ENCODE measurements at places on chromosomes 2 and 18. TPM values are rescaled to one million over a fixed set of nuclear protein-coding genes. Genes with fewer than 3 reads are reported as not detected.

DNA sequence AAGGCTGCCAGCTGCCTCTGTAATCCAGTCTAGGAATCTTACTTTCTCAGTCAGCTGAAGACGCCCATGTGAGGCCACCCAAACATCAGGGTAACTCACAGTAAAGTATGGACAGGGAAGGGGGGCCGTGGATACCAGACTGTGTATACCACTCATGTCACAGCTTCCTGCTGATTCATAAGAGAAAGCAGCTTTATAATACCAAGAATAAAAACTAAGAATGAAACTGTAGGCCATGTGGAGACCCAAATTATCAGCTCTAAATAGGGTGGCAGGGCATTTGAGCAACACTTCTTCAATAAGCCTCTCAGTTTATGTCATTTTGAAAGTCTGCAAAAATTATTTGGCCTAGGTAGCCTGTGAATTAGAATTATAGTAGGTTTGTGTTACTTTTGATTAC, 115.0 kb upstream of the CDCA7 start:
- DNase-seq = no peak

GRCh38 chr18:23142251-23142929, 7.1 kb downstream of the CABLES1 start:
- DNase-seq = no peak

SERPINB11 gene
- polyA plus RNA-seq = 0.34 TPM

CEP192 gene
- polyA plus RNA-seq = 34.1 TPM
